ENCODE measurements at places on chromosomes 3 and 15.

GRCh38 chr3:177928172-177928873 lies 607.9 kb upstream of the KCNMB2 start:
- DNase-seq: peak; percentile 5

GRCh38 chr3:23113455-23114171 lies 89.5 kb upstream of the UBE2E2 start:
- no peak for DNase-seq

GRCh38 chr3:67377299-67377698 lies 277.1 kb downstream of the SUCLG2 start:
- DNase-seq: no peak

GRCh38 chr3:48318713-48319468 lies 14.6 kb downstream of the SPINK8 start:
- DNase-seq: no peak

- DNase-seq: no peak
Measured at GRCh38 chr3:54146506-54147239, 24.3 kb downstream of the CACNA2D3 start.

DNA sequence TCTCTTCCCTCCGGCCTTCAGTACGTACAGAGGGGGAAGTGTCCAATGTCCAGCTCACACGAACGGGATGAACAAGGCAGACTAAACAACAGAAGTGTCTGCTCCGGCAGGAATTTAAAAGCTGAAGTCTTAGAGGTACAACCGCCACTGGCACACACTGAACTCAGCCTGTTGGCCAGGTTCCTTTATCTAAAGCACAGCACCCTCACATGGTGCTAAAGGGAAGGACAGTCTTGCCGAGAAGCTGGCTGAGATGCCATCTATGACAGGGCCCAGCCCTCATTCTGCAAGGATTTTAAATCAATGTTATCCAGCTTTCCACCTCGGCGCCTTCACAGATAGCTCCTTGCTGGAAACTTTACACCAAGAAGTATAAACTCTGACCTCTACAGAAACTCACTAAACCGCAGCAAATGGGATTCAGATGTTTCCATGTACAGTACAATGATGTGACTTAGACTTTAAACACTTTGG lies 2.8 kb downstream of the ADAMTS17 start:
- DNase-seq: peak; percentile 27

DNA sequence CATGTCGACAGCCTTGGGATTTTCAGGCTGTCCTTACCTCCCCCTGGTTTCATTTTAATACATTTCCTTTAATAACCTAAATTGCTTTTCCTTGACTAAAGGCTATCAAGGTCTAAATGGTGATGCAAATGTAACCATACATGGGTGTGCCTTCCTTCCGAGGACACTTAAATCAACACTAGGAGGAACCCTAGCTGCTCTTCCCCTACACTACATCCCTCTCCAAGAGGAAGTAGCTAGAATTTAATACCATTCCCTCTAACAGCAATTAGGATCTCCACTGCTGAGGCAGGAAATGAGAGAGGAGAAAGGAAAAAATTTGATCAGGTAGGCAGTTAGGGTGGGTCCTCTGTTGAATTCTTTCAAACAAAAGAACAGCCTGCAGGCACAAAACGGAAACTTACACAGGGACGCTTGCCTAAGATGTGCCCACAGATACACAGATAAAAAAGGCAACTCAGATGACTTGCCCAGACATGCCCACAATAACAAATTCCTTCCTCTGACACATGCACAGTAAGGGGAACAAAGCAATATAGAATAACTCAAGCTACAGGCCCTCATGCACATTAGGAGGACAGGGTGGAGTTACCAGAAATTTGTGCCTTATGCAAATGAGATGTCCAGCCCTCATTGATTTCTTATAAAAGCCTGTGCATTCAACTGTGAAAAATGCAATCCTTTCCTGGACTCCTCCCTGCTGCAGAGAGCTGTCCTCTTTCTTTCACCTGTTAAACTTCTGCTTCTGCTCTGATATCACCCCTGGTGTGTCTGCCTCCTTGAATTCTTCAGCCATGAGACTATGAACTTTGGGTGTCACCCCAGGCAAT lies 1024.4 kb upstream of the CADM2 start:
- DNase-seq: no peak

DNA sequence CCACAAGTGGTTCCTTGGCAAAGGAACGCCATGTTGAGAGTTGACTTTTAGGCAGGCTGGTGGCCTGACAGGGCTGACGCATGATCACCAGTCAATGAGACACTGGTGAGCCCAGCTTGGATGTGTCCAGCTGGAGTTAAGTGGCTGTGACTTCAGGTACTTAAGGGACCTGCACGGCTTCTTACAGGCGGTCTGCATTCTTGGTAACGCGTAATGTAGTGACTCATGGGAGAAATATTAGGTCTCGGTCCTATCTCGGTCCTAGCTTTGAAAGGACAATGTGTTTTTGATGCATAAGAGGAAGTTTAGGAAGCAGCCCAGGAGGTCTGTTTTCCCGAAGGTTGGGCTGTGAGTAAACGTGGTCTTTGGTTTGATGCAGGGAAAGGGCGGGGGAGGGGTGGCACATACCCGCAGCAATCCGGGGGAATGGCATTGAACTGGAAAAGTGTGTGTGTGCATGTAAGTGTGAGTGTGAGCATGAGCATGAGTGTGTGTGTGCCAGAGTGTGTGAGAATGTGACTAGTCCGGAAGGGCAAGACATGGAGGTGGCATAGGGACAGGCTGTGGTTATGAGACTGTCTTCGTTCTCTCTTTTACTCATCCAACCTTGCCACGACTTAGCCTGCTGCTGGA lies 55.3 kb downstream of the FAM43A start:
- DNase-seq: peak; percentile 84

GRCh38 chr3:10855871-10856662 lies 40.0 kb downstream of the SLC6A11 start:
- no peak for DNase-seq

DNA sequence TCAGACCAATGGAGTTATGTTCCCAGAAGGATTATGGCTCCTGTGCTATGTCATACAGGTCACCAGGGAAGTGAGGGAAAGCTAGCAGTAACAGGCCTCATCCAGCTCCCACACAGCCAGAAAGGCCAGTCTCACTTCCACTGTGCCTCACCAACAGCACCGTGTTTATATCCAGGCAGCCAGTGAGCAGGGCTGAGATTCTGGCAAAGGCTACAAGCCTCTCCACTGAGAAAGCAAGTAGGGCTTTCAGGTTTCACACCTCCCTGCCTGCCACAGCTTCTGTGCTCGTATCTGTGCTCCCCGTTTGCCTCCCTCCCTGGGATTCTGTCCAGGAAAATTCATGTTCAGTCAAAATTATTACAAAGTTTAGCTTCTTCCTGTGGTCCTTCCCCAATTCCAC lies 14.9 kb upstream of the CFAP20DC start:
- no peak for DNase-seq

DNA sequence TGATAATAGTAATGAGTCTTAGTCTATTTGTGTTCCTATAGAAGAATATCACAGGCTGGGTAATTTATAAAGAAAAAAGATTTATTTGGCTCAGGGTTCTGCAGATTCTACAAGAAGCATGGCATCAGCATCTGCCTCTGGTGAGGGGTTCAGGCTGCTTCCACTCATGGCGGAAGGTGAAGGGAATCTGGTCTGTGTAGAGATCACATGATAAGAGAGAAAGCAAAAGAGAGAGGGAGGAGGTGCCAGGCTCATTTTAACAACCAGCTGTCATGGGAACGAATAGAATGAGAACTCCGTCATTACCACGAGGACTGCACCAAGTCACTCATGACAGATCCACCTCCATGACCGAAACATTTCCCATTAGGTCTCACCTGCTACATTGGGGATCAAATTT lies 664.0 kb upstream of the SGO1 start:
- DNase-seq: no peak

- no peak for DNase-seq
Measured at GRCh38 chr3:42906070-42906847, at the start of gene ZNF662. Gene ZNF662 (plus strand): TSS chr3:42906142. CDS start chr3:42908115, 1,973 bp downstream.

DNA sequence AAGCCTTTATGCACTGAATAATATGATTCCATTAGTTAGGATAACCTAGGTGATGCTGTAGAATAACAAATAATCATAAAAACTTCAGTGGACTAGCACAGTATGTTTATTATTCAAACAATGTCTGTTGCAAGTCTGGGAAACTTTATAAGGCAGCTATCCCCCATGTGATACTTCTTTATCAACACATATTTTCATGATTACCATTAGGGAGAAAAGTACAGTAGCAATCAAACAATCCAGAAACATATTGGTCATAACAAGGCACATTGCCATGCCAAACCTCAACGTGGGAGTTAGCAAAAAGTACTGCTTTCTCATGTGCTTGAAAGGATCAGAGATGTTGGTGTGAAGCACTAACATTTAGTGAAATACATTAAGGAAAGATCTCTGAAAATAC lies 35.5 kb downstream of the EOMES start:
- DNase-seq: no peak

- DNase-seq: no peak
Measured at GRCh38 chr3:134625462-134625861, 25.4 kb downstream of the KY start.

DNA sequence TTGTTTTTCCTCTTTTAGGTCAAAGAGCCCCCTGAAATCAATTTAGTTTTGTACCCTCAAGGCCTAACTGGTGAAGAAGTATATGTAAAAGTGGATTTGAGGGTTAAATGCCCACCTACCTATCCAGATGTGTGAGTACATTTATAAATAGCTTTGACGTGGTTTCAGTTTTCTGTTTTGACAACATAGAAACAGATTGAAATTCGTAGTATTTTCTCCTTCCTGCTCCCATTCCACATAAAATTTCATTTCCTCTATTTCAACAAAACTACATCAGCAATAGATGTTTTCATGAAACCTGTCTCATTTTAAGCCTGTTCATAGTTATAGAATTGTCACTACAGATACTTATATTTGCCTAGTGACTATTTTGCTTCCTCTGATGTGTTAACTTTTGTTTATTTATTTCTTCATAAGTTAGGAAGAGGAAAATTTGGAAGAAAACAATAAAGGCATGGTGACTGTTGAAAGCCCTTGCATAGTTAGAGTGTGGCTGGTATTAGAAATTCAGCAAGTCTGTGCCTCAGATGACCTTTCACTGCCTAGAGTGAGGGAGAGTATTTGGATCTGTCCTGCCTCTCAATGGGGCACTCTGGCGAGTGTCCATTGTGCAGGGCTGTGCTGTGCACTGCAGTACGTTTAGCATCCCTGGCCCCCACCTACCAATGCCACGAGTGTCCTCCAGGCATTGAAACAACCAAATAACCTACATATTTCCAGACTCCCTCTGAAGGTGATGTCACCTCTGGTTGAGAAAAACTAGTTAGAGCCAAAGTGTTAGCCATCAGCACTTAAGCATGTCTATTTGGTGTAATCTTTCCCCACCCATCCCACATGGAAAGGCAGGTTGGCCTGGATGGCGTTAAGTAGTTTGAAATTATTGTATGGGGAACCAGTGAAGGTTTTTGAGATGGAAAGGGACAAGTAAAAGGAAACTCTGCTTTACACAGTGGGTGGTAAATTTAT lies 5.9 kb downstream of the EIF2AK4 start:
- no peak for DNase-seq

DNA sequence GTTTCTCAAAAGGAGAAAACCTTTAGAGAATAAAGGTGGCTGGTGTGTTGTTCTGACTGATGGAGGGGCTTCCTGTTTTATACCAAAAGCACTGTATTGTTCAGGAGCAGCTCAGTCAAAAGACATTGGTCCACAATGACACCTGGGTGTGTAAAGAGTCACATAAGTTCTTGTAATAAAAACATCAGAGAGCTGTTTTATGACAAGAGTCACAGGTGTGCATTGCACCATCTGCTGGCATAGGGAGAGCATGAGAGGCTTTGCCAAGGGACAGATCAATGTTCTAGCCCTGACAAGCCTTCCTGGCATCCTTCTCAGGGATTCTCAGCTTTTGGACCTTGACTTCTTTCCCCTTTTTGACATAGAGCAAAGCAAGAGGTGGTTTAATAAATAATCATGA lies 20.4 kb downstream of the ARPP21 start:
- no peak for DNase-seq

- no peak for DNase-seq
Measured at GRCh38 chr3:106590216-106590615, 721.4 kb upstream of the CBLB start.

DNA sequence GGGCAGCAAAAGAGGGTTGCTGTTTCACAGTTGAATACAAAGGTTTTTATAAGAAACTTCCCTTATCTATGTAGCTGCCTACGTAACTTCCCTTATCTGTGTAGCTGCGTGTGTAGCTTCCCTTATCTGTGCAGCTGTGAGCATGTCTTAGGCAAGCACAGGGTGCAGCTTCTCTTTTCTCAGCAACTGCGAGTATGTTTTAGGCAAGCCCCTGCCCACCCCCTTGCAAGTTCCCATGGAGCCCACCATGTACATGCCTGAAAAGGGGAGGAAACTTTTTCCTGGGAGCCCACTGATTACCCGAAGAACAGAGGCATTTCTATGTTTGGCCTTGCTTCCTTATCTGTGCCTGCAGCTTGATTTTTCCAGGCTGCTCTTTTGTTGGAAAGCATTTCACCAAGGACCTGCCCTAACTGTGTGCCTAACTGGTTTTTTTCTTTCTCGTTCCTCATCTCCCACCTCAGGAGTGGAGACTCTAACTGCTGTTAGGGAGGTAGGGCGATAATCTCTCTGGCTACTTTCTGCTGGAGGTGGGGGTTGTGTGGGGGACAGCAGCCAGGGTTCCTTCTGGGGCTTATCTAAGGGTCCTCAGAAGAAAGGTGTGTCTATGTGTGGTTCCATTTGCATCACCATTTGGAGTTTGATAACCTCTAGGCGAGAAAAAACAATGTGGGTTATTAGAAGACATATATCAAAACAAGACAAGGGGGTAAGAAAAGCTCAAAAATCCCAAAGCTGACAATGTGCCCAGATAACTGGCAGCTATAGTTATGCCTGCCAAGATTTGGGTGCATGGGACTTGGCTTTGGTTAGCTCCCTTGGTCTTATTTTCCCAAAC lies 26.0 kb downstream of the SORD start:
- DNase-seq: no peak

- no peak for DNase-seq
Measured at GRCh38 chr15:92449476-92449875, 55.8 kb downstream of the ST8SIA2 start.

DNA sequence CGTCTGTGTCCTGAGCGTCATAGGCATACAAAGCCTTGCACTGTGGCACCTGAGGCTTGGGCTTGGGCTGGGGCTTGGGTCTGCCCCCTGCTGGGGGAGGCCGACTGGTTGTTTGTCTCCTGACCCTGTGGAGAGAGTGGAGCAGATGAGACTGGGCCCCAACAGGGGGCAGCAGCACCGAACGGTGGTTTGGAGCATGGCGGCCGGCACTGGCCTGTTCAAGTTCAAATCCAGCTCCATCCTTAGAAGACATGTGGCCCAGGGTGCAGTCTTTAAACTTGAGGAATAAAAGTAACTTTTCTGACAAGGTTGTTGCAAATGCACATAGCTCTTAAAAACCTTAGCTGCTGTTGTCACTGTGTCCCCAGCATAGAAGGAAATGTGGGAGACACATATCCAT lies 33.3 kb downstream of the CCNB2 start:
- DNase-seq: no peak

GRCh38 chr3:168275662-168276061 lies 179.9 kb upstream of the GOLIM4 start:
- DNase-seq: no peak

GRCh38 chr15:76868740-76869139 lies 36.4 kb downstream of the SCAPER start:
- DNase-seq: no peak

- no peak for DNase-seq
Measured at GRCh38 chr3:137990427-137990826, 19.5 kb upstream of the CLDN18 start.
